Activated CD8-positive, alpha-beta T cell treated with anti-CD3 and anti-CD28 coated beads for 36 hours (primary cell): ENCODE measurements at places on chromosomes 5 and 9. TPM values are rescaled to one million over a fixed set of nuclear protein-coding genes. Genes with fewer than 3 reads are reported as not detected.

The IL5 gene
- total RNA-seq: 1.6 TPM

The SMIM33 gene
- not detected for total RNA-seq

The GZMA gene
- 18.2 TPM for total RNA-seq

The LHX6 gene
- total RNA-seq: 0.07 TPM

DNA sequence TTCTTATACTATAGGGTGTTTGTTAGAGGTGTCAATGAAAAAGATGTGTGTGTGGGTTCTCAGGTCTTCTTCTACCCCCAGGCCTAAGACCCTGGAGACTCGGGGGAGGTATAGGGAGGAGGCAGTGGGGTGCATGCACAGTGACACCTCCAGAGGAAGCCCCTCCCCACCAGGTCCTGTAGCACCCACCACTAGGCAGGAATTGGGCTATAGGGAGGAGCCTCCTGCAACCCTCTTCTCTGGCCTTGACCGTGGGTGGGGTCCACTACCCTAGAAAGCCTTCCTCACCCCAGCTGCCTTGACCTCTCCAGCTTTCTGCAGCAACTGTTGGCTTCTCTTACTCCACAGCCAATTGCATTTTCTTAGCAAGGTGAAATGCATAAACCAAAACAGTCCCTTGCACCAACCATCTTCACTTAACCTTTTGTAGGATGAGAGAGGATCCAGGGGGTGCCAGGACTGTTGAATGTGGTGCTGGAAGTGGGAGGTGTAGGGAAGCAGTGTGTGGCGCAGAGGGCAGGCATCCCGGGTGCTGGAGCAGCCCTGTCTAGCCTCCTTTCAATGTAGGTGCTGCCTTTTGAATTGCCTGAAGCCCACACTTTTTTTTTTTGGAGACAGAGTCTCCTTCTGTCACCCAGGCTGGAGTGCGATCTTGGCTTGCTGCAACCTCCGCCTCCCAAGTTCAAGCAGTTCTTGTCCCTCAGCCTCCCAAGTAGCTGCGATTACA, 128.5 kb downstream of the RGS3 start:
- peak overlapping the region; percentile 77 for H3K27ac ChIP-seq
- no peak overlapping the region for H3K4me3 ChIP-seq
- H3K27me3 ChIP-seq: no peaks in the 10 kb centered on the region
- DNase-seq: no peak

- H3K36me3 ChIP-seq: no peaks in the 10 kb centered on the region
- H3K27me3 ChIP-seq: peaks cover 3% of the 10 kb centered on the region
- peaks cover 30% of the 10 kb centered on the region for H3K4me1 ChIP-seq
- DNase-seq: peak; percentile 47
Observed at GRCh38 chr9:129602598-129603415, 18.1 kb downstream of the C9orf50 start.

DNA sequence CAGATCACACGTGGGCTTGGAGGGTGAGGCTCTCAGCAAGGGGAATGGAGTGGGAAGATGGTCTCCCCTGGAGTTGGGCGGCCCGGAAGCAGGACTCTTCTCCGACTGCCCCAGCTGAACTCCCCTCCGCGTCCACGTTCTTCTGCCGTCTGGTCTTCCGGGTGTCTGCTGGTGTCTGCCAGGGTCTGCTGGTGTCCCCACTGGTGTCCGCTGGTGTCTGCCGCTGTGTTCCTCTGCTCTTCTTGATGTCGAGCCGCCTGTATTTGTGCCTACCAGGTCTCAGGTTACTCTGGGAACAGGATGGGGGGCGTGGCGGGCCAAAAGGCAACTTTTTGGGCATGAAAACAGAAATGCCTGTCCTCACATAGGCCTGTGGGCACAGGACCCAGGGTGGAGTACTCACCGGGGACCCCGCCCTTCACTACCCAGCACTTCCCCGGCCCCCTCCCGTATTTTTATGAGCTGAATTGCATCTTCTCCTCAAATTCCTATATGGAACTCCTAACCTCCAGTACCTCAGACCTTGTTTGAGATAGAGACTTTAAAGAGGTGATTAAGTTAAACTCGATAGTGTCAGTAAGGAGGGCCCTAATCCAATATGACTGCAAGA, 675.4 kb downstream of the SEMA5A start:
- no peak for DNase-seq
- H3K4me1 ChIP-seq: no peaks in the 10 kb centered on the region
- H3K4me3 ChIP-seq: no peak overlapping the region
- no peaks in the 10 kb centered on the region for H3K27me3 ChIP-seq
- no peak overlapping the region for H3K27ac ChIP-seq

DNA sequence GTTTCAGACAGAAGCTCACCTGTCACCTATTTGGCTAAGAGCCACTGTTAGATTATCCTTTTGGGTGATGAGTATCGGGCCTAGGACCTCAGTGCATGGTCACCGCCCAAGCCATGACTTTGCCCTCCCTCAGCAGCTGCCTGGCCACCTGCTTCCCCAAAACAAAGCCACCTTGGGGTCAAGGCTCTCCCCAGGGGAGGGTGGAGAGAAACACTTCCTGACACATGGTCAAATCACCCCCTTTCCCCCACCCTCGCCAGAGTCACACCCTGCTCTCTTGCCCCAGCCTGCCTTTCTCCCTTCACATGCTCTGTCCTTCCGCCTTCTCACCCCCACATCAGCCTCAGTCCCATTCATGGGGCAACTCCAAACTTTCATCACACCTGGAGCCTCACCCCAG, 1.7 kb upstream of the HBEGF start:
- peaks cover 22% of the 10 kb centered on the region for H3K4me1 ChIP-seq
- H3K27me3 ChIP-seq: peaks cover 10% of the 10 kb centered on the region
- peaks cover 2% of the 10 kb centered on the region for H3K36me3 ChIP-seq
- H3K27ac ChIP-seq: no peak overlapping the region
- DNase-seq: no peak

GRCh38 chr9:22337261-22337660, 109.4 kb upstream of the DMRTA1 start:
- no peaks in the 10 kb centered on the region for H3K4me1 ChIP-seq
- no peaks in the 10 kb centered on the region for H3K36me3 ChIP-seq
- no peaks in the 10 kb centered on the region for H3K27me3 ChIP-seq
- no peak overlapping the region for H3K4me3 ChIP-seq
- no peak overlapping the region for H3K27ac ChIP-seq
